K562 (cell line): ENCODE measurements at places on chromosomes 12 and 14. TPM values are rescaled to one million over a fixed set of nuclear protein-coding genes. Genes with fewer than 3 reads are reported as not detected.

DNA sequence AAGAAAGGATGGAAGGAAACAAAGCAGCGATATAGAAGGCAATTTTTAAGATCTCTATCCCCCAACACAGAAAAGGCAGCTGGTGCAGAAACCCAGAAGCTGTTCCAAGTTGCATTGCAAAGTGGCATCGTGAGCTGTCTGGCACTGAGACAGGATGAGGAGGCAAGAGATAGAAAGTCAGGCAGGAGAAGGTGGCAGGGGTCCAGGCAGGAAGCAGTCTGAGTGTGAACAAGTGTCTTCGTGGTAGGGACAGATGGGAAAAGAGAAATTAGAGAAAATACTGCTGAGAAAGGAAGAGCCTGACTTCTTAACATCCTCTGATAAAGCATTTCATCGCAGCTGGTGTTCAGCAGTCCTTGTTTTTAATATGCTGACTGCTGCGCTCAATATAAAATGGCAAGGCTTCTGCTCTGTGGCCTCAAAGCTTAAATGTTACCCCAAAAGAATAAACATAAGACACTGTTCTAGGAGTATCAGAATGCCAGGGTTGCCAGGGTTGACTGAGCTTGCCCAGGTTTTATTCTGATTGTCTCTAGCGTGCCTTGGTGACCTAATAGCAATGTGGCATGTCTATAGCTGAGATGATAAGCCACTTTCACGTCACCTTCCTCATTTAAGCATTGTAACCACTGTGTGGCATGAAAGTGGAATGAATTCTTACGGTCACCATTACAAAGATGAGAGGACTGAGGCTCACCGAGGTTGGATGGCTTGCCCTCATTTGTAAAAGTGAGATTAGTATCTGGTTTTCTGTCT, 397.6 kb downstream of the NUAK1 start:
- no peaks in the 10 kb centered on the region for H3K36me3 ChIP-seq
- no peaks in the 10 kb centered on the region for H3K4me1 ChIP-seq
- no peak for DNase-seq
- H3K27me3 ChIP-seq: no peaks in the 10 kb centered on the region; the same call in 2 of the 3 replicates
- H3K4me3 ChIP-seq: no peak overlapping the region

DNA sequence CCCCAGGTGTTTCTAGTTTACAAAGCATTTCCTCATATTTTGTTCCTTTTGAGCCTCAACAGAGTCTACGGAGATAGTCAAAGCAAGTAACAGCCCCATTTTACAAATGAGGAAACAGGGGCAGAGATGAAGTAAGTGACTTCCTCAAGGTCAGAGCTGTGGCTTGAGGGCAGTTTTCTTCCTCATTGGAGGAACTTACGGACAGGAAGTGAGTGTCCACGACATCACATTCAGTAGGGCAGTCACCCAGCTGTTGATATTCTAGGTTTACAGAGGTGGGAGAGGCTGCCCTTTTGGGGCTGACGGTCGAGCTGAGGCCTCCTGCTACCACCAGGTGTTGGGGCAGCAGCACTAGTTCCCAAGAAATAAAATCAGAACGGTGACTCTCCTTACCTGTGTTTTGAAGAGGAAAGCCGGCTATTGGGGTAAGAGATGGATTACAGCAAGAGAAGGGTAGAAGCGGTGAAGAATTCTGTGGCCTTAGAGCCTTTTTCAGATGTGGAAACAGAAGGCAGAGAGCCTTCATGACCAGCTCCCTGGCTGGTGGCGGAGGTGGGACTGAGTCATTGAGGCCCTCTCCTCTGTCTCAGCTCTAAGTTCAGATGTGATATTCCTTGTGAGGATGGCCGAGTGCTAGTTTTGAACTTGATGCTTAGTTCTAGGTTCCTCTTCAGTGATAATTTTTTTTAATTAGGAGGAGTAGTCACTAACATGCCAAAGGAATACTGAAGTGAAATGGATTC, 41.7 kb downstream of the SUSD6 start:
- H3K27me3 ChIP-seq: no peaks in the 10 kb centered on the region
- H3K36me3 ChIP-seq: 0 out of 3 replicates have a peak, but pooled peaks cover 2% of the 10 kb centered on the region
- no peak for DNase-seq
- peak overlapping the region; percentile 80 for H3K27ac ChIP-seq
- peak overlapping the region; percentile 11; the same call in 1 of the 2 replicates for H3K4me3 ChIP-seq

DNA sequence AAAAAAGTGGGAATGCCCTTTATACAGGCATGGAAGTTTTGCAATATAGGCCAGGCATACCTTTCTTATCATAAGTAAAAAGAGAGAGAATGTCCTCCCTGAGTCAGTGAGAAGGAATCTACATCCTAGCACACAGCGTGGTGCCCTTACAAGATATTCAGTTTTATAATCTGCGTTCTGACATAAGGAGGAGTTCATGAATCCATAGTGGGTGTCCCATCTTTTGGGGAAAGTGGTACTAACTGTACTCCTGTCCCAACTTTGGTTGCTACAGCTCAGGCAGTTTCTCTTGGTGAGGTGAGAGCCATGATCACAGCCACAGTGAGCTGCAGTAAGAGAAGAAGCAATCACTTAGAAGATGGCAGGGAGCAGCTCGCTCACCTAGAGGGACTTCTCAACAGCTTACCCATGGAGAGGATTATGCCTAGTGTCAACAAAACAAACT, 332.9 kb downstream of the BCAT1 start:
- no peak overlapping the region for H3K4me3 ChIP-seq
- no peaks in the 10 kb centered on the region for H3K27me3 ChIP-seq
- no peaks in the 10 kb centered on the region for H3K36me3 ChIP-seq
- no peaks in the 10 kb centered on the region for H3K4me1 ChIP-seq
- no peak for DNase-seq
- no peak overlapping the region for H3K27ac ChIP-seq

RNF10 gene
- 136 and 143 TPM in 2 replicates for total RNA-seq

SLC10A1 gene
- total RNA-seq: not detected in 2 replicates
